ENCODE measurements at places on chromosomes 2 and 18.

DNA sequence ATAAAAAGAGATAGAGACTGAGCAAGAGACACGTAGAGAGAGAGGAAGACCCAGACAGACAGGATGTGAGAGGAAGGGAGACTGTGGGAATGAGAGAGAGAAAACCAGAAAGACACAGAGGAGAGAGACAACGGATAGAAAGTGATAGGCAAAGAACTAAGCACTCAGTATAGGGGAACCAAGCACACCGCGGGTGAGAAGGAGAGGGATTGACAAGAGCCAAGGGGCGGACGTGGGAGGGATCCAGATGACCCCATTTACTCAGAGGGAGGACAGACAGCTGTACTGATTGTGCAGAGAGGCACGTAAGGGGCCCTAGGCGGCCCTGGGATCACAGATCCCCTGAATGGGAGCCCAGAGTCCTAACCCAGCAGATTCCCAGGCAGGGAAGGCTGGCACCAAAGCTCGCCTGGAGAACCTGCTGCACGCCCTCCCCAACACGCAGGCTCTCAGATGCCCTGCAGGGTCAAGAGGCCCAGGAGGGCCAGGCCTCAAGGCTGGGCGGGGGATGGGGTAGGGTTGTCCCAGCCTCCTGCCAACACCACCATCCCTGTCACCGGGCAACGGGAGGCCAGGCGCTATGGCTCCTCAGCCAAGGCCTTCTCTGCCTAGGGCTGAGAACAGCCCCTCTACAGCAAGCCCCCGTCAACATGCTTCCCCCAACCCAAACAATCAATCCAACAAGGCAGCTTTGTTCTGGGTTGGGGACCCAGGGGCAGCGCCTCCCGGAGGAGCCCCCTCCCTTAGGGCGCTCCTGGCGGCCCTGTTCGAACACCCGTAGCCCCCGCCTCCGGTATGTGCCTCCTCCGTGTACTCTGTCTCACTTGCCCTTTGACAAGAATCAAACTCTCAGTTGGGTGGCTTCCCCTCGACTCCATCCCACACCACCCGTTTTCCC lies 579 bp downstream of the LOXL3 start:
- no peak for DNase-seq

GRCh38 chr2:48199070-48199469 lies 292.8 kb upstream of the FBXO11 start:
- DNase-seq = no peak

GRCh38 chr18:74204526-74205152 lies 56.3 kb downstream of the TIMM21 start:
- no peak for DNase-seq

GRCh38 chr2:5315512-5315911 lies 376.7 kb upstream of the SOX11 start:
- no peak for DNase-seq

All from stimulated activated CD4-positive, alpha-beta T cell treated with anti-CD3 and anti-CD28 coated beads, Interleukin-1b, Interleukin-23, amount 100 ng/mL, for 48 hours (primary cell).